Upper lobe of left lung (tissue), 6 donors: ENCODE measurements at places on chromosomes 7 and 10.

- no peak for DNase-seq
- no peaks in the 10 kb centered on the region for H3K36me3 ChIP-seq
- peaks cover 20% of the 10 kb centered on the region for H3K4me1 ChIP-seq
These were observed 31.3 kb upstream of the ZNRF2 start for GRCh38 chr7:30252885-30253795.

DNA sequence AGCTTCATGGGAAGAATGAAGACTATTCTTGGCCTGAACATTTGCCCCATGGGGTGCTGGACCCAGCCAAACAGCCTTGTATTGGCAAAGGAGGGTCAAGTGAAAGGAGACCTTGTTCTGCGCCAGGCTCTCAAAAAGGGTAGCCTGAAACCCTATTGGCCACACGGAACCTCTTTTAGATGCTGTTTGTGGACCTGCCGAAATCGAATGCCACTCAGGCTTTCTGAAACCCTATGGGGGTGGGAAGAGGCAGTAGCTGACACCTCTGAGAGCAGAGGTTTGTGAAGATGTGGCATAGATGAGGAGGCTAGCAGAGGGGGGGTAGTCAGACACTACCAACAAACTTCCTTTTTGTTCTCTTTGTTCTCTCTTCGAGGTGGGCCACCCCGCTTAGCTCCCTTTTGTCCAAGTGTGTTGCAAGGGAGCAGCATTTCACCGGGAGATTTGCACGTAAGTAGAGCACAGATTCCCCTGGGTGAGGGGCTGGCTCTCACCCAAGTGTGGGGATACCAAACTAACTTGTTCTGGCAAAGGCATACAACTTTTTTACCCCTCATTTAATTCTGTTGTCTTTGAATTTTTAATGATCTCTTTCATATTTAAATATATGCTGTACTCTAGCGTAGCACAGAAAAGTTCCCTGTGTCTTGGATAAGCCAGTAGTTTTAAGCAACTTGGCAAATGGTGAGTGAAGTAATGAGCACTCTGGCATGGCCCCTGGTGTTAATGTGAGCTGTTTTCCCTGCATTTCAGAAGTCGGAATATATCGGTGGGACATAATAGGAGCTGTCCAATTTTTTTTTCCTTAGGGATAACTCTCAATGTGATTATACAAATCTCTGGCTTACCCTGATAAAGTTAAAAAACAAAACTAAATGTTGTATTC, 107.7 kb downstream of the SEPTIN7 start:
- no peaks in the 10 kb centered on the region for H3K27me3 ChIP-seq
- H3K27ac ChIP-seq: no peak overlapping the region
- DNase-seq: no peak
- no peaks in the 10 kb centered on the region for H3K4me1 ChIP-seq
- H3K36me3 ChIP-seq: peaks cover 3% of the 10 kb centered on the region

DNA sequence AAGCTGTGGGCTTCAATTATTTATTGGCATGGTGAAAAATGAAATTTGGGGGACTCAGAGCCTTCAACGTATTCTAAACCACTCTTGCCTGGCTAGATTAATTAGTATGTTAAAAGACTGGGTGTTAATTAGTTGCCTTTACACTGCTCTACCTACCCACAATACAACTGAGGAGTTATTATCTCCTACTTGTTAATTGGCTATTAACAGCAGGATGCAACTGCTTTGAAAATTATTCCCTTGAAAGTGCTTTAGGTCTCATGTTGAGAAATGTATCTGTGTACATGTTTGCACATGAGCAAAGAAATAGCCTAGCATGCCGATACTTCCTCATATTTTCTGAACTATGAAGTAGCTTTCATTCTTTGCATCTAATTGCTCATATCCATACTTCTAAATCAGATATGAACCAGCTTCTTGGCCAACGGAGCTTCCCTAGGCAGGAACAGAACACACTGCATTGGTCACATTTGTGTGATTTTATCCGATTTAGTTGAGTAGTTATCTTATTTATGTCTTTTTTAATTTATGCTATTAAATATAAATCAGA, 155.8 kb downstream of the GPAM start:
- no peaks in the 10 kb centered on the region for H3K36me3 ChIP-seq
- H3K27me3 ChIP-seq: no peaks in the 10 kb centered on the region
- DNase-seq: no peak
- H3K4me3 ChIP-seq: no peak overlapping the region
- no peak overlapping the region for H3K27ac ChIP-seq

DNA sequence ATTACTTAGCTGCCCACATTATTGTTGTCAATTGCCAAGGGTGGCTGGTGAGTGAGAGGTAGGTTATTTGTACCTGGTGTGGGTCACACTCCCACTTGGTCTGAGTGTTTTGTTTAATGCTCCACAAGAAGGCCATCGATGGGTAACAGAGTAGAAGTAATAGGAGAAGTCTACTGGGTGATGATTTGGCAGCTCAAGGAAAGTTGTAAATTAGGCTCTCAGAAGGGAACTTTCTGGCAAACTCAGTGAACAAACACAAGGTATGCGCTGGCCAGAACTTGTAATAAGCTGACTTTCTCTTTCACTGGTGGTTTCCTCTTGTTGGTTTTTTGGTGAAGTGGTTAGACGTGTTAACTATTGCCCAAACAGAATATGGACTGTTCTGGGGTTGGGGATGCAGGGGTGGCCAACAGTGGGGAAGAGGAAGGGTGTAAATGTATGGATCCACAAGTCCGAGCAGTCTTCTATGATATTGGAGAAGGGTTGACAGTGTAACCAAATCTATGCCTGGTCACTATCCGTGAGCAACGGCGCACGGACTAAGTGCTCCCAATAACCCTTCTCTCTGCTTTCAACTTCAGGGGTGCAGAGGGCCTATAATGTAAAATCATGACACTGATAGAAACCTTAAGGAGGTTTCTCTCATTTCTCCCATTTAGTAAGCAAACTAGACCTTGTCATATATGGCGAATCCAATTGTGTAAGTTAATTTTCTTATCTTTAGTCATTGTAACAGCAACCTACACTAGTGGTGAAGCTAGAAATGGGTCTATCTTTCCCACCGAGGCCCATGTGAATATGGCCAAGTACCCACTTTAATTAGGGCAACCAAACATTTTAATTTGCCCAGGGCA, 212.8 kb downstream of the PTEN start:
- H3K4me3 ChIP-seq: no peak overlapping the region
- no peak for DNase-seq
- peaks cover 8% of the 10 kb centered on the region for H3K4me1 ChIP-seq
- H3K27ac ChIP-seq: no peak overlapping the region

DNA sequence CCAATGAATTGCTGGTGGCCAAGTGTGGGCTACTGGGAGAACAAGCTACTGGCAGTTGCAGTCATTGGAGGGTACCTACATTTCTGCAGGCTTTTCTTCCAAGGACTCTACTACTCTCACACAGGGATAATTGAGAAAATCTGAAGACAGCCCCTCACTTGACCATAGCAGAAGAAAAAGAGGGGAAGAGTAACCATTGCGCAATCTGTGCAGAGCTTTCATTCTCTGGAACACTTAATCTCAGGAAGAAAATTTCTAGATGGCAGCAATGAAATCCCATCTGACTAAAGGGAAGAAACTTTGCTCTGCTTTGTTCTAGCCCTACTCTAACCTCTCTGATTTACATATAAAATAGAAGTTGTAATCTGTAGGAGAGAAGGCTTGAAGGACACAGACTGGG, 1239.6 kb upstream of the SORCS1 start:
- H3K4me3 ChIP-seq: no peak overlapping the region
- H3K27ac ChIP-seq: no peak overlapping the region
- H3K4me1 ChIP-seq: no peaks in the 10 kb centered on the region

DNA sequence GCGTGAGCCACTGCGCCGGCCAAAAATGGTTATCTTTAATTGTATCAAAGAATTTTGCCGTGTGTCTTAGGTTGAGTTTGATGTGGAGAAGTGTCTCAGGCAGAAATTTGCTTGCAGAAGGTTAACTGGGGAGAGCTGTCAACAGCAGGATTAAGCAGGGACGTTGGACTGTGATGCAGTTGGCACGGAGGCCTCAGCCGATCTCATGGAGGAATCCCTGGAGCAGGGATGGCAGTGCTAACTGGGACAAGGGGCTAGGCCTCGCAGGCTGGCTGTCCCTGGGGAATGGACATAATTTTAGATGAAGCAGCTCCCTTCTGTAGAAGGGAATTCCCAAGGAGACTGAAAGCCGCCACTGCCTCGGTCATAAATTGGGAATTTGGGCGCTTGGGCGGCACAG, 12.3 kb upstream of the KIF5B start:
- no peak overlapping the region for H3K4me3 ChIP-seq
- H3K4me1 ChIP-seq: no peaks in the 10 kb centered on the region
- no peaks in the 10 kb centered on the region for H3K36me3 ChIP-seq
- no peak overlapping the region for H3K27ac ChIP-seq
- DNase-seq: no peak

DNA sequence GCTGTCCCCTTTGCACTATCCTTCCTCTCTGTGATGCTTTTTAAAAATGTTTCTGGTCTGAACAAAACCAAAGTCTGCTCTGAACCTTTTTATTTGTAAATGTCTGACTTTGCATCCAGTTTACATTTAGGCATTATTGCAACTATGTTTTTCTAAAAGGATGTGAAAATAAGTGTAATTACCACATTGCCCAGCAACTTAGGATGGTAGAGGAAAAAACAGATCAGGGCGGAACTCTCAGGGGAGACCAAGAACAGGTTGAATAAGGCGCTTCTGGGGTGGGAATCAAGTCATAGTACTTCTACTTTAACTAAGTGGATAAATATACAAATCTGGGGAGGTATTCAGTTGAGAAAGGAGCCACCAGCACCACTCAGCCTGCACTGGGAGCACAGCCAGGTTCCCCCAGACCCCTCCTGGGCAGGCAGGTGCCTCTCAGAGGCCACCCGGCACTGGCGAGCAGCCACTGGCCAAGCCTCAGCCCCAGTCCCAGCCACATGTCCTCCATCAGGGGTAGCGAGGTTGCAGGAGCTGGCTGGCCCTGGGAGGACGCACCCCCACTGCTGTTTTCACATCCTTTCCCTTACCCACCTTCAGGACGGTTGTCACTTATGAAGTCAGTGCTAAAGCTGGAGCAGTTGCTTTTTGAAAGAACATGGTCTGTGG, 11.4 kb upstream of the CSGALNACT2 start:
- no peaks in the 10 kb centered on the region for H3K36me3 ChIP-seq
- no peak overlapping the region for H3K27ac ChIP-seq
- H3K4me1 ChIP-seq: peaks cover 3% of the 10 kb centered on the region
- no peak overlapping the region for H3K4me3 ChIP-seq
- no peaks in the 10 kb centered on the region for H3K27me3 ChIP-seq

DNA sequence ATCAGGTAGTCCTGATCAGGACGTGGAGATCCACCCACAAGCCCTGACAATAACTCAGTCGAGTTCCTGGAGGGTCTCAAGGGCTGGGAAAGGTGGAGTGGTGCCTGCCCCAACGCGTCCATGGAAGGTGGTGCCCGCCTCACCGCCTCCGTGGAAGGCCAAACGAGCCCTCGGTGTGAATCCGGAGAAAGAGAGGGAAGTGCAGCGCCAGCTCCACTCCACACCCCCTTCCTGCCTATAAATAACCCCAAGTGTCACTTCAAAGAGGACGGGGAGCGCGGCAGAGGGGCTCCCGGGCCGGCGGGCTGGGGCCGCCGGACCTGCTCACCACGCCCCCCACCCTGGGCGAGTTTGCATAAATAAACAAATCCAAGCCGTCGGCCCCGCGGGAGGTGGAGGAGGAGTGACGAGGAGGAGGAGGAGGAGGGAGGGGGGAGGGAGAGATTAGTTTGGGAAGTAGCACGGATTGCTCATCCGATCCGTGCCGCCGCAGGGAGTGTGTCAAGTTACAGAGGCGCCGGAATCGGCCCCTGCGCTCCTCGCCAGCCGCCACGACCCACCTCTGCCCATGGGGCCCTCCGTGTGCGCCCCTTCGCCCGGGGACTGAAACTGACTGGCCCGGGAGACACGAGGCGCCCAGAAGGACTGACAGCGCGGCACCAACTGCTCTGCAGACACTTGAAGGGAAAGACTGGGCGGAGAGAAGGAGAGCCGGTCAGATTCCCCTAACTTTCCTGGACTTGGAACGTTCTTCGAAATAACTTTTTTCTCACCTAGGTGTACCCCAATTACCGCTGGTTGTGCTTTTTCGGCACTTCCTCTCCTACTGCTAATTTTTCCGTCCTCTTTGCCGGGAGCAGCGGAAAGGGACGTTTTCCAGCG, at the start of gene COL13A1:
Gene COL13A1 (plus strand): TSS at position 473 of the 882 bp plus-strand sequence. CDS start 518 bp downstream, outside the sequence.
- H3K27ac ChIP-seq: peak within 1 kb of the TSS; percentile 39
- peak within 1 kb of the TSS; percentile 18 for H3K4me3 ChIP-seq
- DNase-seq: peak; percentile 84
- H3K36me3 ChIP-seq: no peaks in the 10 kb centered on the region
- H3K27me3 ChIP-seq: no peaks in the 10 kb centered on the region
- H3K4me1 ChIP-seq: peaks cover 18% of the 10 kb centered on the region

- no peak overlapping the region for H3K27ac ChIP-seq
- peaks cover 1% of the 10 kb centered on the region for H3K4me1 ChIP-seq
- H3K4me3 ChIP-seq: no peak overlapping the region
- H3K27me3 ChIP-seq: no peaks in the 10 kb centered on the region
These were observed 169.3 kb upstream of the AKR1E2 start for GRCh38 chr10:4656576-4657194.

DNA sequence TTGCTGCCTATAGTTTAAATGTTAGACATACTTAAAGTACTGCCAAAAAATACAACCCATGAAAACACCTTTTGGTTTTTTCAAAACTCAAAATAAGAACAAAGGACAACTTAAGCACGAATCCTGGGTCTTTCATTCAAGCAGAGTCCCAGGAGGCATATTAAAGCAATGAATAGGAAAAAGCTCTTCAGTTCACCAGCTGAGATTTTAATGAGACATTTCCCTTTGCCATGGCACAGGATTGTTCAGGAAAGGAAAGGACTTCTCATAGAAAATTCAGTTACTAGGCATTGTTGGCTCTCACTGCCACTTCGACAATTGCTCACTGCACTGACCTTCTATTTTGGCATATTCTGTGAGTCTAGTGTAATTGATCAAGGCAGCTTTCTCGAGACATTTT, 133.5 kb upstream of the FEZF1 start:
- H3K27ac ChIP-seq: no peak overlapping the region
- no peaks in the 10 kb centered on the region for H3K36me3 ChIP-seq
- H3K4me3 ChIP-seq: no peak overlapping the region
- DNase-seq: no peak
- no peaks in the 10 kb centered on the region for H3K27me3 ChIP-seq

DNA sequence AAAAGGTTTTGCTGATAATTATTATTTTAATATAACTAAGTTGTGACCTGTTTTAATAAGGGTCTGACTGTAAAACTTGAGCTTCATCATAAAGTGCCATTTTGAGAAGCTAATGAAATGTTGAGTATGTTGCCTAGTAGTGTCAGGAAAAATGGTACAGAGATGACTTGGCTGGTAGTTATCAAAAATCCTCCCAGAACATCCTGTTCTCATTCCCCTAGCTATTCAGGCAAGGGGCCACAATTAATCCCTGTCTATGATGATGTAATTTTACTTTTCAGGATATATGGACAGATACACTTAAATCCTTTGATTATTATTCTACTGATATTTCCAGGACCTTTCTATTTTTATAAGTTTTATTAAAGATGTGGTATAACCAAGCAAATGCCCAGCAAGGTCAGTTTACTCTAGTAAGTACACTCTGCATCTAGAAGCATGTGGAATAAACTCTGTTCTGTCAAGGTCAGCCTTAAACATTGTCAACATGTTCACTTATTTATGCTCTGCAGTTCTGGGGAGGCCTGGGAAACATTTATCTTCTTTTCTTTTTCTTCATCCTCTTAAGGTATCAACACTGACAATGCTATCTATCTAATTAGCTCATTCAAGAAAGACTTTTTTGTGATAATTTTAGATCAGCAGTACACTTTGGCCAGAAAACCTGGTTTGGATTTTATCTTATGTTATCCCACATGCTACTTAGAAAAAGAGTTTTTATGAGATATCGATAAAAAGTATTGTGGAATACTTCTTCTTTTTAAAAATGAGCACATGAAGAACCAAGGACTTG, 32.1 kb downstream of the BTRC start:
- peak overlapping the region; percentile 34 for H3K27ac ChIP-seq
- no peaks in the 10 kb centered on the region for H3K36me3 ChIP-seq
- H3K4me3 ChIP-seq: no peak overlapping the region
- no peaks in the 10 kb centered on the region for H3K27me3 ChIP-seq
